ENCODE measurements at places on chromosomes 4 and X.
A peak's percentile ranks its signal among the peaks of the same experiment; 100 is the strongest.

- DNase-seq: no peak
These were observed 199.0 kb downstream of the DCHS2 start for GRCh38 chr4:154292589-154292988.

GRCh38 chr4:14897217-14897616, 105.1 kb upstream of the CPEB2 start:
- no peak for DNase-seq

GRCh38 chrX:40368611-40369061, 212.1 kb upstream of the ATP6AP2 start:
- DNase-seq: no peak

DNA sequence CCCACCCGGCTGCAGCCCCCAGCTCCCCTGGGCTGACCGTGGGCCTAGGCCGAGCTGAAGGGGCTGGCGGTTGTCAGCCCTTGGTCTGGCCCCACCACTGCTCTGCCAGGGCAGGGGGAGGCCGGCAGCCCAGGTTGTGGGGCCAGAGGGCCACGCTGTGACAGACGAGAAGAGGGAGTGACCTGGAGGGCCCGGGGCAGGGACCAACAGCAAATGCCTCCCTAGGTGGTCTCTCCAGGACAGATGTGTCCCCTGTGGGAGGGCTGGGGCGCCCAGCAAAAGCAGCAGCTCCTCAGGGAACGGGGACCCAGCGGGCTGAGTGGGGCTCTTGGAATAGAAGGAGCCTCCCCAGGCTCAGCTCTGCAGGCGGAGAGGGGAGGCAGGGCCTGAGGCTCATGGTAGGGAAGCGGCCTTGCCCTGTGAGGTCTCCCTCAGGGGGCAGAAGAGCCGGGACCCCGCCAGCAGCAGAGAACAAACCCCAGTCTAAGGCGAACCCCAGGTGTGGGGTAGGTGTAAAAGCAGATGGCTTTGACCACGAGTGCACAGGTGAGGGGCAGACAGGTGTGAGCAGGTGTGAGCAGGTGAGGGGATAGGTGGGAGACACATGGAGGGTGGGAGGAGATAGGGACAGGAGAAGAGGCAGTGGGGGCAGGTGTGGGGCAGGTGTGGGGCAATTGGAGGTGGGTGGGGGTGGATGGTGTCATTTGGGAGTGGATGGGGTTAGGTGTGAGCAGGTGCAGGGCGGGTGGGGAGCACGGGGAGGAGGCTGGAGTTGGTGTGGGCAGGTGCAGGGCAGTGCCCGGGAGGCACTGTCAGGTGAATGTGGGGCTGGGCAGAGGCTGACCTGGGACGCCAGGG, 34.1 kb upstream of the SPON2 start:
- no peak for DNase-seq

- no peak for DNase-seq
These were observed at the start of gene KLHL13 for GRCh38 chrX:118116713-118117550. Gene KLHL13 (minus strand): TSS chrX:118116810. CDS start chrX:118028473, 88,337 bp downstream.

GRCh38 chrX:10677490-10677889, 57.1 kb upstream of the MID1 start:
- DNase-seq: peak; percentile 33

DNA sequence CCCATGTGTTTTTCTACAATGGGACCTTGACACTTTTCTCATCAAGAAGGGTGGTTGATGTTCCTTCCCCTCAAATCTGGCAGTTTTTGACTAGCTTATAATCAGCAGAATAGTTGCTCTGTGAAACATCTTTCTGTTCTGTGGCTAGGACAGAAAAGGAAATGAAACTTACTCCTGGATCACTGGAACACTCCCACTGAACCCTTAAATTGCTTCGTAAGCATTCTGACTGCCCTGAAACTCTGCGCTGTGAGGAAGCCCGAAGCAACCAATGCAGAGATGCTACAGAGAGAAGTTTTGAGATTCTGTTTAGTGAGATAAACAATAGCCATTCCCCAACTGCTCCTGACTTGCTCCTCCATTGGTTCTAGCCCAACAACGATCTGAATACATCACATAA, 602.2 kb downstream of the CENPC start:
- no peak for DNase-seq

- no peak for DNase-seq
These were observed 29.4 kb upstream of the KLHL2 start for GRCh38 chr4:165177725-165178666.

Data from SHP77 (cell line).